ENCODE measurements at places on chromosomes 13 and 19.

DNA sequence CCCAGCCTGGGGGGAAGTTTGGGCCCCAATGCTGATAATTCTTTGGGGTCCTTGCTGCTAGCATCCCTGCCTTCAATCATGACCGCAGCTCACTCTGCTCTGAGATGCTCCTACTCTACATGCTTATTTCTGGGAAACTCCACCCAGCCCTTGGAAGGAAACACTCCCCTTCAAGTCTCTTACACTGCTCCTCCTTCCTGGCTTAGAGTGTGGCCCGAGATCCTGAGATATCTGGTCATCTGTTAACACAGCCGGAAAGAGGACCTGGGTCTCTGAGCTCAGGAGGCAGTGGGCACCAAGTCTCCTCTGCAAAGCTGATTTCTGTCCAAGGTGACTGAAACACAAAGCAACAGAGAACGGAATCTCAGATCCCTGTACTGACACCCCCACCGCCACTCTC lies 33.0 kb downstream of the CYP4F2 start:
- DNase-seq: no peak

DNA sequence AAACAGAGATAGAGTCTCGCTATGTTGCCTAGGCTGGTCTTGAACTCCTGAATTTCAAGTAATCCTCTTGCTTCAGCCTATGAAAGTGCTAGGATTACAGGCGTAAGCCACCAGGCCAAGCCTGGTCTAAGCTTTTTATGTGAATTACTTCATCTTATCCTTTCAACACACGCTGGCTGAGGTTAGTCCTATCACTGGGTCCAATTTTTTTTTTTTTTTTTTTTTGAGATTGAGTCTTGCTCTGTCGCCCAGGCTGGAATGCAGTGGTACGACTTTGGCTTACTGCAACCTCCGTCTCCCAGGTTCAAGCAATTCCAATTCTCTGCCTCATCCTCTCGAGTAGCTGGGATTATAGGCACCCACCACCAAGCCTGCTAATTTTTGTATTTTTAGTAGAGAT lies 10.4 kb downstream of the MYO1F start:
- no peak for DNase-seq

- DNase-seq: peak; percentile 51
Observed at GRCh38 chr13:27022571-27023311, 148.9 kb downstream of the USP12 start.

DNA sequence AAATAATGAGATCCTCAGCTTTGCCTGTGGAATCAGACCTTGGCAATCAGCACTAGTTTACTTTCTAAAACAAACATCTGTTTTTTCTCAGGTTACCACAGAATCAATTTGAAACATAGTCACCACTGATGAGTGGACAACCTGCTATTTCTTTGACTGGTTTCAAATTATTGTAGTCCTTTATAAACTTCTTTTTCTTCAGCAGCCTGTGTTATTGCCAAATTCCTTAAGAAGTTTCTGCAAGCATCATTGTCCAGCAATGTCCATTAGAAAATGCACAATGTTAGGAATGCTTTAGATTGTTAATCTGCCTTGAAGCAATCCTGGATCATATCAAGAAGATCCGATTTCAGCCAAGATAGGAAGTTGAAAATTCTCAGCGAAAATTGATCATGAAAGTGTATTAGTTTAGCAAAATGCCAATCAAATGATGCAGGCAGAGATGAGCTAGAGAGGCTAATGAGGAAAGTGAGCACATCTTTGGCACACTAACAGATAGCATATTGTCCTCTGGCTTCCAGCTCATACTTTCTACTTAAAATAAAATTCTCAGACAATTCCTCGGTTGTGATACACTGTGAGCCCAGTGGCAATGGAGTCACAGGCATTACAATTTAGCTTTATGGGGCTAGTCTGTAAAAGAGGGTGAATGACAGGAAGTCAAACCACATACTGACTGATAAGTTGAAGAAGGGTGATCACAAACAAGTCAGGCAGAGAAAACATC lies 270.6 kb downstream of the SLITRK6 start:
- no peak for DNase-seq

DNA sequence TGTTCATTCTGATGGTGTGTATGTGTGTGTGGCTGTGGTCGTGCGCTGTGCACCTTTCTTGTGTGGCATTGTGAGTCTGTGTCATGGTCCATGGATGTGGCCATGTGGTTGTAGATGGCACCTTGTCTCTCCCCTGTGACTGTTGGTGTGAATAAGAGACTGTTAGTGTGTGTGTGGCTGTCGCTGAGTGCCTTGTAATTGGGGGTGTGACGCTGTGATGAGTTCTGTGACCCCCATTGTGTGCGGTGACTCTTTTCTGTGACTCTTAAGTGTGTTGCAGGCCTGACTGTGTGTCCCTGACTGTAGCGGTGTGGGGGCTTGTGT lies 804 bp downstream of the PLPPR2 start:
- no peak for DNase-seq

DNA sequence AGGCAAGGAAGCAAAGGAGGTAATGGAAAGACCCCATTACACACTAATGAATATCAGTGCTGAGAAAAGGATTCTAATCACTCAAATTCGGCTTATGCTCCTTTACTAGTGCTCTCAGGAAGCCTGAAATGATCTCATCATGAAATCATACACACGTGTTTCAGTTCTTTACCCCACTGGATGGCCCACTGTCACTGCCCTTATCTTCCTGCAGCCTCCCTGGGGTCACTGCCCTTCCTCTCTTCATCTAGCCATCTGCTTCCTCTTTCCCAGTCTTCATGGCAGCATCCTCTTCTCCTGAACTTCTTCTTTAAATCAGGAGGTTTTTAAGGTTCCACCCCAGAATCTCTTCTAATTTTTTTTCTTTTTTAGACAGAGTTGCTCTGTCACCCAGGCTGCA lies 27.9 kb upstream of the EEF1AKMT1 start:
- DNase-seq: no peak
